Astrocyte (in vitro differentiated cells and primary cell): ENCODE measurements at places on chromosomes 16 and 17. TPM values are rescaled to one million over a fixed set of nuclear protein-coding genes. Genes with fewer than 3 reads are reported as not detected.
A peak's percentile ranks its signal among the peaks of the same experiment; 100 is the strongest.

GRCh38 chr17:44363613-44364159 is at the start of gene FAM171A2:
Gene FAM171A2 (minus strand): TSS chr17:44363853. CDS start chr17:44363714, 139 bp downstream.
- DNase-seq = no peak

GRCh38 chr16:64627781-64628180 is 494.1 kb downstream of the CDH11 start:
- DNase-seq = no peak

GRCh38 chr17:33945646-33946546 is 309.2 kb upstream of the CCL2 start:
- peak; percentile 27 for DNase-seq

GRCh38 chr17:43818966-43819365 is 14.0 kb downstream of the MPP3 start:
- no peak for DNase-seq

DNA sequence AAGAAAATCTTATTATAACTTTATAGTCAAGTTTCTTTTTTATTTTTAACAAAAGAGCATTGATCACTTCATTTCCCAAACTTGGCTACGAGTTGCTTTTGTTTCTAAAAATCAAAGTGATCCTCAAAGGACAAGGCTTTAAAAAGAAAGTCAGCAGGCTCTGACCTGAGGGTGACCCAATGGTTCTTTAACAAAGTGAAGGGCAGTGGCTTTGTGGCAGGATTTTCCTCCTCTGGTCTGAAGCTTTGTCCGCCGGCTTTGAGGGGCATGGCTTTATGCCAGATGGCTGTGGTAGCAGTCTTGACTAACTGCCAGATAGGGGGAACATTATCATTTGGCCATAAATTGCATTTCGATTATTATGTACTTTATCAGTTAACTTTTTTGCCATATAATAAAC is 28.5 kb downstream of the IQCK start:
- no peak for DNase-seq

- DNase-seq = peak; percentile 65
Measured at GRCh38 chr16:19114359-19115147, 789 bp downstream of the ITPRIPL2 start.

- DNase-seq = peak; percentile 14
Measured at GRCh38 chr16:81445143-81445961, 744 bp downstream of the CMIP start.

DNA sequence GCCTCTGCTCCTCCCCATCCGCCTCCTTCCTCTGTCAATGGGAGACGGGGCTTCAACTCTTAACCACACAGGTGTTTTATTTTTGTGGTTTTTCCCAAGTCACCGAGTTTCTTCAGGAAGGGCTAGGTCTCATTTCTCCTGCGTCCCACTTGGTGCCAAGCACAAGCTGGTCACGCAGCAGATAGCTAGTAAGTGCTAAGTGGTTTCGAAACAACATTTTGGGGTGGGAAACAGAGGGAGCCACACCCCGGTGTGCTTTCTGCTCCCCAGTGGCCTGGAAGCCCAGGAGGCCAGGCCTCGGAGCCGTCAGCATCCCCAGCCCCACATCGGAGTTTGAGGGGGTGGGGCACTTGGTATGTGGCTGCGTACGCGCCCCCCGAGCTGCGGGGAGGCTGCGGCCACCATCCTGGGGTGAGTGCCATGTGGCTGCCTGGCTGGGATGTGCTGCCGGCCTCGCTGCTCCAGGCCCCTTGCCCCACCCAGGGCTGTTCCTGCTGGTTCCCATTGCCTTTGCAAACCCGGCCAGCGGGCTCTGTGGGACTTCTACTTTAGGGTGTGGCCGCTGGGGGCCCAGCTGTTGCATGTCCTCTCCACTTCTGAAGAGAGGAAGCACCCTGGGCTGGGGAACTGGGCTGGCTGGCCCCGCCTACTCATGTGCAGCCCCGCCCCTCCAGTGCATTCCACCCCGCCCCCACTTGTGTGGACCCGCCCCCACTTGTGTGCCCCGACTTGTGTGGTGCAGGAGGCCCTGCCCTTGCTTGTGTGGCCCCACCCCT is 55.6 kb downstream of the BAIAP2 start:
- DNase-seq = no peak

DNA sequence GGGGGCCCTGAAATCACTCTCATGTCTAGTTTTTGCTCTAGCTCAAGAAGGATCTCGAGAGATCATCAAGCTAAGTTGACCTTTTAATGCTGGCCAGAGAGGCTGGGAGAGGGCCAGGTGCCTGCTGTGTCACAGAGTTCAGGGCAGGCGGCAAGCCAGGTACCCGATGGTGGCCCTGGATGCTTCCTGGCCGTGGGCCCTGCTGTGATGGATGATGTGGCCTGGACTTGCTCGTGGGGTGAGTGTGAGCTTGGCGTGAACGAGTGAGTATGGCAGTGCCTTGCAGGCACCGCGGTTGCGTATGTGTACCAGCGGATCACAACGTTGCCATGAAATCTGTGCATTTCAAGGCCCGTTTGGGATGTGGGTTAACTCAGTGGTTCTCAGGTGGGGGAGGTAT is 7.4 kb downstream of the IRF8 start:
- DNase-seq = no peak

DNA sequence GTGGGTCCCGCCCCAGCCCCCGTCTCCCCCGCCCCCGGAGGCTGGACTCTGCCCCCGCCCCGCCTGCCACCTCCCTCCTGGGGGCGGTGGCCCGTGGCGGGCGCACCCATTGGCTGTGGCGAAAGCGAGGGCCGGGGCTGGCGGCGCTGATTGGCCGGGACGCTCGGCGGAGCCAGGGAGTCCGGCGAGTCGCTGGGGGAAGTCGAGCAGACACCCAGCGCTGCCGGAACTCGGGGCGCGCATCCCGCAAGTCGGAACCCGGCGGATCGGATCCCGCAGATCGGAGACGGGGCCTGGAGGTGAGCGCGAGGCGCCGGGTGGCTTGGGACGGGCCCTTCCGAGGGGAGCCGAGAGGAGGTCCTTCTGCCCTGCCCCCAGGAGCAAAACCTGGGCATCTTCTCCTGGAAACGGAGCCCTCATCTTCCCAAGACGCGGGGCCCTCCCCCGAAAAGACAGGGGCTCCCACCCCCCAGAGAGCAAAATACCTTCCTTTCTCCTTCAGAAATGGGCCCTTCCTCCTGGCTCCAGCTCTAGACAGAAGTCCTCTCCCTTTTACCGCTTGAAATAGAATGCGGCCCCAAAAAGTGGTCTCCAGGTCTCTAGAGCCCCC is at the start of gene ABAT:
ABAT (plus strand) TSS at position 205 of the 610 bp plus-strand sequence. CDS start 61,123 bp downstream, outside the sequence.
- DNase-seq = peak; percentile 61

GRCh38 chr16:86814256-86814655 is 235.9 kb downstream of the FOXL1 start:
- DNase-seq = no peak

DNA sequence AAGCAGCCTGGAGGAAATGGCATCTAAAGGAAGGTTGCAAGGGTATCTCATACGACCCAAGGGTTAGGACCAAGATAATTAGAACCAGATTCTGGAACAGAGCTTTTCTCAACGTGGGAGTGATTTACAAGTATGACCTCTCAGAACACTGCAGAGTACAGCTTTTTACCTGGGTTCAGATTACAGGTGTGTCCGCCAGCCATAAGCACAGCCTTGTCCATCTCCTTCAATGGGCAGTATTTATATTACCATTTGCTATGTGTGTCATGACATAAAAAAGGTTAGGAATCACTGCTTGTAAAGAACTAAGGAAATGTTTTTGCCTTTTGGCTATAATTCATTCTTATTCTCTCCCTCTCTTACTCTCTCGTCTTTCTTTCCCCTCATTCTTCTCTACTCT is 36.7 kb downstream of the MYO1D start:
- no peak for DNase-seq

DNA sequence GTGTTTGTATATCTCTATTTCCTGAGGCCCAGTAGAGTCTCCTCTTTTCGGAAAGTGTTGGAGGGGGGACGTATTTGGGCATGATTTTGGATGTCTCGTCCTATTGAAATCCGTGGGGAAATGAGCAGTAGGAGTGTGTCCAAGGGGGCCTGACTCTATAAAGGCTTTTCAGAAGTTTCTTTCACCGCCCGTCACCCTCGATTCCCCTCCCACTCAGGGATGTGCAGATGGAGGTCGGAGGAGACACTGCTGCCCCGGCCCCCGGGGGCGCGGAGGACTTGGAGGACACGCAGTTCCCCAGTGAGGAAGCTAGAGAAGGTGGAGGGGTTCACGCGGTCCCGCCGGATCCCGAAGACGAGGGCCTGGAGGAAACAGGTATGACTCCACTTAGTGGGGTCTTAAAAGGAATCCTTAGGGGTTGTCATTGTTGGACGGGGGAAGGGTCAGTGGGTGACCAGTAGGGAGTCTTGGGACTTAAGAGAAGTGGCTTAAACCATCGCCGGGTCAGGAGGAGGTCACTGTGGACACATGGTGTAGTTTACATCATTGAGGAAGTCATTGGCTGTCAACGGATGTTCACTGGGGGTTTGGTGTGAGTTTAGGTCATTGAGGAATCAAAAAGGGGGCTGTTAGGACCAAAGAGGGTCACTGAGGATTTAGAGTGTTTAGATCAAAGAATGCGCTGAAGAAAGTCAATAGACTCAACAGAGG is 424 bp downstream of the MON1B start:
- no peak for DNase-seq

DNA sequence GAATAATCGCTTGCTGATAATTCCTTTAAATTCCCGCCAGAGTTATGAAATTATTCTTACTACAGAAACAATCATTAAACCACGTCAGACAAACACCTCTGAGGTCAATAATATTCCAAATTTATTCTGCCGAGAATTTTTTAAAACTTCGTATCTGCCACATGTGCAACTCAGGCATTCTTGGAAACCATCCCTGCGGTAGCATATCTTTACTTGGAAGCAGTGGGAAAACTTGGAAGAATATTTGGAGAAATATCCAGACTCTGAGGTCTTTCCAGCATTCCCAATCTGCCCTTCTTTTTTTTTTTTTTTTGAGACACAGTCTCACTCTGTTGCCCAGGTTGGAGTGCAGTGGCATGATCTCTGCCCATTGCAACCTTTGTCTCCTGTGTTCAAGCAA is 2.0 kb upstream of the CCL11 start:
- no peak for DNase-seq

- DNase-seq = no peak
Measured at GRCh38 chr17:41176744-41177387, 1.2 kb downstream of the KRTAP4-2 start.

- no peak for DNase-seq
Measured at GRCh38 chr17:34156401-34156740, 98.7 kb upstream of the CCL2 start.

DNA sequence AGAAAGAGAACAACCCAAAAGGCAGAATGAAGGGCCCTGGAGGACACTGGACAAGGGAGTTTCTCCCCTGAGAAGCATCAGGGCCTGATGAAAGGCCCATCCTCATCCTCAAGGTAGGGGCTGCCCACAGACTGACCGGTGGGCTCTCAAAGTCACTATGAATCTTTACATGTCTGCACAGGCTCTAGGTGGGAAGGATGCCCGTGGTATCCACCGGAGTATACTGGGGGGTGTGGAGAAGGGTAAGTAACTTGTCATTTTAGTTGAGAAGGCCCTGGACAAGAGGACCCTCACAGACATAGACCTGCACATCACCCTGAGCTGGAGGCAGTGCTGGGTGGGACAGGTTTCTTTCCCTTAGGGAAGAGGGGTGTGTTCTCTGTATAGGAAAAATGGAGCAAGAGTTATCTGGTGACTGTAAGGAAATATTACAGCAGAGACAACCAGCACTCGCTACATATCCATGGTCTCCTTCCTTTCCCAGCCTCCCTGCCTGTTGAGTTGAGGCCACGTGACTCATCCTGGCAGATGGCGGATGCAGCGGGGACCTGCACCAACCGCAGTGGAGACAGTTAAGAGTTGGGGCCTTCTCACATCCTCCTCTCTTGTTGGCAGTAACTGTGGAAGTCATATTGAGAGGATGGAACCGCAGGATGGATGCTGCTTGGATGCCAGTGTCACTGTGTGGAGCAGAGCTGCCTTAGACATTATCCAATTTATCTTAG is 45.6 kb upstream of the KCNJ12 start:
- no peak for DNase-seq

GRCh38 chr16:89905511-89906139 is 13.0 kb upstream of the MC1R start:
- no peak for DNase-seq

DNA sequence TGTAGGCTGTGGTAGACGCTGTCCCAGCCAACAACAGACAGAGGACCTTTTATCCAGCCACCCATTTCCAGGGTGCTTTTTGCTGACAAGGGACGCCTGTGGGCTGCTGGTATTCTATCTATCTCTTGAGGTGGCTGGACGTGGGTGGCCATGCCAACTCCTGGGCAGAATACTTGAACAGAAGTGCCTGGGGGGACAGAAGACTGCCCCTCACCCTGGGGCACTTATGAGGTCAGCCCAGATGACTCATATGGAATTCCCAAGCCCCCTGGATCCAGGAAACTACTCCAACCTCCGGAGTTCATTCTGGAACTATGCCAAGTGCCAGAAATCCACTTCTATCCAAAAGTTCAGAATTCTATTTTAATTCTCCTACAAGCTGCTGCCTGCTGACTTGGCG is 61.3 kb downstream of the CDRT4 start:
- no peak for DNase-seq

The FGF11 gene
- 22.4 and 30.7 TPM in 2 replicates for total RNA-seq

The KRT16 gene
- 0.79 and 1.3 TPM in 2 replicates for total RNA-seq

The RASD1 gene
- 0.48 and 0.77 TPM in 2 replicates for total RNA-seq

The HSF4 gene
- total RNA-seq = 4.4 and 4.5 TPM in 2 replicates

The EFCAB5 gene
- total RNA-seq = 1.00 and 1.5 TPM in 2 replicates

The WFIKKN2 gene
- total RNA-seq = 0.07 TPM in 1 of 2 replicates, not detected in the other
